HL-60 (cell line): ENCODE measurements at places on chromosomes 1 and 21.

DNA sequence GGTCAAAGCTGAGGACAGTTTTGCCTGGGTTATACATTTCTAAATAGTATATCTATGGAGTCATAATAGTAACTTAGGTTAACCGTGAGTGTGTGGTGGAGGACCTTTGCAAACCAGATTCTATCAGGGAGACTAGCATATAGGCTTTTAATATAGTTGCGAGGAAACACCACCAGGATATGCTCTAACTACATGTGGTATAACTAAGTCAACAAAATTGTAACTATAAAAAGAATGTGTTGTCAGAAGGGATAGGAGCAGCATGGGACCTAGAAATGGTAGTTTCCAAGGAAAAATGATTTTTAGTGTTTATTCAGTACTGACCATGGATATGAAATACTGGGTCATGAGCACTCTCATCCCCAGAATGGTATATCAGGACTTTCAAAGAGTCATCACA, 338.1 kb downstream of the TGFB2 start:
- no peak for DNase-seq

DNA sequence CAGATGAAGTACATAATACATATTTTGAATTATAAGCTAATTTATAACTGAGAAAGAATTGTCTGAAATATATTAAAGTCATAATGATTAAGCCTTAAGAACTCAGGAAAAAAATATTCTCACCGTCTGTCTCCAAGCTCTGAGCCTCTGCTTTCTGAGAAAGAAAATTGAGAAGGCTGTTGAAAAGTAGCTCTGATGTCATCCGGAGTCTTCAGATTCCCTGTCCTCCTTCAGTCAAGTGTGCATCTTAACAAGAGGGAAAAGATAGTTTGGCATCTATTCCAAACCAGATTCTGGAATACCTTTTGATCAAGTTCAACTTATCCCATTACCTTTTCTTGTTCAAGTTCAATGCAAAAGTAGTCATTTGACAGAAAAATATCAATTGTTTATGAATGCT, 50.6 kb downstream of the NRIP1 start:
- no peak for DNase-seq

DNA sequence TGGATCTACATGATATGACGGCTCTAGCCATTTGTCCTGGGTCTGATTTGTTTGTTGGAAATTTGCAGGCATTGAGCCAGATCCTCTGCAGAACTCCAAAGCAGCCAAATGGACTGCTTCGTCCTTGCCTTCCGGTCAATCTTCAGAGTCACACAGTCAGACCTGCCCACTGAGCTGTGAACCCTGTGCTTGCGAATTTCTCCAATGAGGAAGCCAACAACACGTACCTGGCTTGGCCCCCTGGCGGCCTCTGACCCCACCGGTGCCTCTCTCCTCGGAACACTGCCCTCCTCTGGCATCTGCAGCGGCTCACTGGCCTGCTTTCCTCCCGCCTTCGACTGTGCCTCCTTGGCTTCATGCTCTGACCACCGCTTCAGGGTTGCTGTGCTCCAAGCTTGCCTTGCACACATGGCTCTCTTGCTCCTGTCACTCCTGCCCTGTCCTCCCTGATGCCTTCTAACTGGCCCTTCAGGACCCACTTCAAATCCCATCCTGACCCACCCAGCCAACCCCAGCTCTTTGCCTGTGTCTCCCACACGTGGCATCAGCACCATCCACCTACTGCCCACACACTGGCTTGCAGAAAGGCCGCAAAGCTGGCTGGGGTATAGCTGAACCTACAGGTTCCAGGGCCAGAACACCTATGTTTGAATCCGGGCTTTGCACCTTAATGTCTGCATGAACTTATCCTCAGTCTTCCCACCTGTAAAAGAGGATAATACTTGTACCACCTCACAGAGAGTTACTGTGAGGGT, 128.2 kb downstream of the KCNN3 start:
- no peak for DNase-seq

DNA sequence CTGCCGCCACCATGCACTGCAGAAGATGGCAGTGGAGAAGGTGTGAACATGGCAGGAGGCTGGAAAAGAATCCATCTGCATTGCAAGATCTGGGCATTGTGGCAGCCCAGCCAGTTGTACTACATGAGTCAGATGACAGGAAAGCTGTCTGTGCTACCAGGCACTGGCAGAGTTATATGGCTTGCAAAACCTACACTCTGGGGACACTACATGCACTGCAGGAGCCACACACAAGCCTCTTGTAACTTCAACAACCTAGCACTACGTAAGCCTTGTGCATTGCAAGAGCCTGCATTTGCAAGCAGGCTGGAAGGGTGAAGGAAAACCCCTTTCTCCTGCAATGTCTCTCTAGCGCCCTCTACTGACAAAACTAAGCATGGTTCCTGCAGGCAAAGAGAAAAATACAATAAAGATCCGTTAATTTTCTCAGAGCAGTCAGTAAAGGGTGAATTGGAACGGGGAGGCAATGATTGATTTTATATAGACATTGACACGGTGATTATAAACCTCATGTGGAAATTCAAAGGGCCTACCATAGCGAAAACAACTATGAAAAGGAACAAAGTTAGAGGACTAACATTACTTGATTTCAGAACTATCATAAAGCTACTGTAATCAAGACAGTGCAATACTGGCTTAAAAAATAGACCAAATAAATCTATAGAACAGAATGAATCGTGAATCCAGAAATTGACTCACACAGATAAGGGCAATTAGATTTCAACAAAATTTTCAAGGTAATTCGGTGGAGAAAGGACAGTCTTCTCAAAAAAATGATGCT, 26.2 kb upstream of the DYNLT5 start:
- peak; percentile 53 for DNase-seq

- DNase-seq: no peak
Measured at GRCh38 chr1:202871367-202871766, 17.6 kb downstream of the RABIF start.

DNA sequence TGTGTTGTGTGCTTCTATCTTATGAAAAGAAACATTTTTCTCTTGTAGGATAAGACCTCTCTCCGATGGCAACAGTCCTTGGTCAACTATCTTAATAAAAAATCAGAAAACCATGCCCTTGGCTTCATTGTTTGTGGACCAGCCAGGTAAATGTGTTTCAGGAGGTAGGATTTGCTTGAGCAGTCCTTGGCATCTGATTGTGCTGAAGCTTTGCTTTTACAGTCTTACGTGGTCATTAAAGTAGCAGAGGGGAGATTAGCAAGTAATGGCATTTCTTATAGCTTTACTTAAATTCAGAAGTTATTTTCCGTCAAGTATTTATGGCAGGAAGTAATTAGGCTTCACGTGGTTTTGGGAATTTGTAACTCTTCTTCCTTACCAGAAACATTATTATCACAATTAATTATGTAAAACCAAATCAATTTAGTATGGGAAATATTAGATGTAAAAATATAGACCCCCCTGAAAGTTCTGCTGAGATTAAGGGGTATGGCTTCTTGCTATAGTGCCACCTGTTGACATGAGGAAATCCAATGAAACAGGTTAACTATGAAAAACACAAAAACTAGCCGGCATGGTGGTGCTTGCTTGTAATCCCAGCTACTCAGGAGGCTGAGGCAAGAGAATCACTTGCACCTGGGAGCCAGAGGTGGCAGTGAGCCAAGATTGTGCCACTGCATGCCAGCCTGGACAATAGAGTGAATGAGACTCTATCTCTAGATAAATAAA, 49.0 kb downstream of the MAP3K21 start:
- DNase-seq: no peak

DNA sequence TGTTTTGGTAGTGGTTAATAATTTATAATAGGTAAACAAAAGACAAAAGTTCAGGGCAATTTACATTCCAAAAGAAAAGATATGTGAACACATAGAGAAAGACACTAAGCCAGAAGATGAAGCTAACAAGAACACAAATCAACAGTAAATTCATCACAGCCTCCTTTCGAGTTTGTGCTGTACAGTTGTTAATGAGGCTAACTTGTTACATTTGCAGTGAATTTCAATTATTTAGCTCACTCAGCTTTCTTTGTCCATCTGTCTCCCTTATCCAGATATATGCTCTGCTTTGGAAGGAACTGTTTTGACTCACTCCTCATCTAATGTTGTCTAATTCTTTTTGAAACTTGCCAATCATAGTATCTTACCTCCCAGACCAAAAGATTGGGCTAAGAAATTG, 423.3 kb upstream of the OLFM3 start:
- DNase-seq: no peak

DNA sequence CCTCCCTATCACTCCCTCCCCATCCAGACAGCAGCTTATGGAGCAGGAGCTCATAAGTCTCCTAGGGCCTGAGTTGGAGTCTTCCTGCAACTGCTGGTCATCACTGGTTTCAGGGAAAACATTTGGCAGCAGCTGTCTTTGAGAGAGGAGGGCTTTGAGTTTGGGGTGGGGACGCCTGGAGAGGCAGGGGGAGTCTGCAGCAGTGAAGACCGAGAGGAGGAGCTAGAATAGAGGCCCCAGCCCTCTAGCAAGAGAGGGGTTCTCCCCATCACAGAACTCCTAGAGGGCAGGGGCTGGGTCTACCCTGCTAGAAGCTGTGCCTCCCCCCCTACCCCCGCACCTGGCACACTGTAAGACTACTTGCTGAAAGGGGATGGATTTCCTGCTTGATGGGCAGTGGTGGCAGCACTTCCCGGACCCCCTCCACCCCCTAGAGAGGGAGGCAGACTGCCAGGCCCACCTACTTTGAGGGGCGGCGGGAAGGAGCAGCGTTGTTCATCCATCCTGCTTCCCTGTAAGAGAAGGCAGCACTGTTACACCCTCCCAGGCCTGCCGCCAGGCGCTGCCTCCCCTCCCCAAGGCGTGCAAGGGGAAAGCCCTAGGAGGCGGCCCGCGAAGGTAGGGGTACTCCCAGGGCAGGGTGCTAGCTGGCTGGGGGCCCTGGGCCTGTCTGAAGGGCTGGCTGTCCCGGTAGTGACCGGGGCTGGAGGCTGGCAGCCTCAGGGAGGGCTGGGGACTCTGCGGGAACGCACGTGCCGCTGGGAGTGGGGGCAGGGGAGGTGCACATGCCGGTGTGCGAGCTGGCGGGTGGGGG, 50.4 kb downstream of the RAP1GAP start:
- DNase-seq: no peak

GRCh38 chr1:67191668-67192520, 25.6 kb downstream of the IL23R start:
- DNase-seq: no peak
